Left renal pelvis (tissue), 4 donors: ENCODE measurements at places on chromosomes 11 and 22. TPM values are rescaled to one million over a fixed set of nuclear protein-coding genes. Genes with fewer than 3 reads are reported as not detected.

MMP8 gene
- polyA plus RNA-seq = not detected

OR52H1 gene
- not detected for polyA plus RNA-seq

ZNF280A gene
- not detected for polyA plus RNA-seq

USP35 gene
- 4.9 TPM for polyA plus RNA-seq

DMC1 gene
- polyA plus RNA-seq = 4.9 TPM

C11orf16 gene
- 0.89 TPM for polyA plus RNA-seq

FAM111B gene
- polyA plus RNA-seq = 13.9 TPM
